Effector memory CD8-positive, alpha-beta T cell (primary cell): ENCODE measurements at places on chromosomes 2 and 18.

- no peak for DNase-seq
Observed at GRCh38 chr2:179817181-179817841, 44.1 kb downstream of the ZNF385B start.

DNA sequence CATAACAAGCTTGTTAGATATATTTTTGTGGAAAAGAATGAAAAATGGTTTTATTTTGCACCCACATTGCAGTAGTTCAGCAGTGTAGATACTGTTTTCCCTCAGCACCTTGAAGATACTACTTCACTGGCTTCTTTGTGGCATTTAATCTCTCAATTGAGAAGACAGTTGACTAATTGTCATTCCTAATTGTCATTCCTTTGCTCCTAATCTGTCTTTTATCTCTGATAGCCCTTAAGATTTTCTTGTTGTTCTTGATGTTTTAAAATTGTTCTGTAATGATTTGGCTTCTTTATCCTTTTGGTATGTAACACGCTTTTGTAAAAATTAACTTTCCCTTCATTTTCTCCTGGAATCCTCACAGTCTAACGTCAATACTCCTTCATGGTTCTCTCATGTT is 38.0 kb upstream of the CCNYL1 start:
- DNase-seq: no peak

DNA sequence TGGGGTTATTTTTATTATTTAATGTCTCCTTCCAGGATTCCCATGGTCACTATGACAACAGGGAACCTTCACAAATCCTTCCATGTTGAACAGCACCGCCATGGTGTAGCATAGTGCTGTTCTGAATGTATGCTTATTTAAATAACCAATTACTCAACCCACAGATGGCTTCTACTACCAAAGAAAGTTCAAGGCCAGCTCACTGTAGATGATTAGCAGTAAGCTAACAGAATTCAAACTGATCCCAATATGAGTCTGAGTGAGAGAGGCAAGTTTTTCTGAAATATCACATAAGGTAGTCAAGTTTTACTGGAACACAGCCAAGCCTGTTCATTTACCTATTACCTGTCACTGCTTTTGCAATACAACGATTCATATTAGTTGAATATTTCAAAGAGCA is 51.2 kb downstream of the CLASP1 start:
- no peak for DNase-seq

GRCh38 chr18:40011201-40011600 is 1943.8 kb upstream of the PIK3C3 start:
- DNase-seq: no peak

GRCh38 chr18:64219517-64219916 is 70.6 kb upstream of the LINC00305 start:
- no peak for DNase-seq

DNA sequence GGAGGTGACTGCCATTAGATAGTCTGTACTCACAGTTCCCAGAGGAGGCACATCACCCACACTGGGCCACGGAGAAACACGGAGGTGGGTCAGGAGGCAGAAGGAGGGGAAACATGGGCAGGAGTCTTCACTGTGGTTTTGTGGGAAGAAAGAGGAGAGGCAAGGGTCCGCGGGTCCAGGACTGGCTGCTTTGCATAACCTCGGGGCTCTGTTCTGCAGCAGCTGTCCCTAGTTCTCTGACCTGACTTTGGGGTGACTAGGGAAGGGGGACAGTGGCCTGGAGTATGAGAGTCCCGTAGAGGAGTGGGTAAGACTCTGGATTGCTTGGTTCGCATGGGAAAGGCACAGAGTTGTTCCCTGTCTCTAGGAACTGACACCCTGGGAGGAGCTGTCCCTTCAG is 238.3 kb upstream of the RAB6C start:
- no peak for DNase-seq

GRCh38 chr2:62968668-62969067 is 82.0 kb upstream of the OTX1 start:
- DNase-seq: no peak
